ENCODE measurements at places on chromosomes 3 and 15.

DNA sequence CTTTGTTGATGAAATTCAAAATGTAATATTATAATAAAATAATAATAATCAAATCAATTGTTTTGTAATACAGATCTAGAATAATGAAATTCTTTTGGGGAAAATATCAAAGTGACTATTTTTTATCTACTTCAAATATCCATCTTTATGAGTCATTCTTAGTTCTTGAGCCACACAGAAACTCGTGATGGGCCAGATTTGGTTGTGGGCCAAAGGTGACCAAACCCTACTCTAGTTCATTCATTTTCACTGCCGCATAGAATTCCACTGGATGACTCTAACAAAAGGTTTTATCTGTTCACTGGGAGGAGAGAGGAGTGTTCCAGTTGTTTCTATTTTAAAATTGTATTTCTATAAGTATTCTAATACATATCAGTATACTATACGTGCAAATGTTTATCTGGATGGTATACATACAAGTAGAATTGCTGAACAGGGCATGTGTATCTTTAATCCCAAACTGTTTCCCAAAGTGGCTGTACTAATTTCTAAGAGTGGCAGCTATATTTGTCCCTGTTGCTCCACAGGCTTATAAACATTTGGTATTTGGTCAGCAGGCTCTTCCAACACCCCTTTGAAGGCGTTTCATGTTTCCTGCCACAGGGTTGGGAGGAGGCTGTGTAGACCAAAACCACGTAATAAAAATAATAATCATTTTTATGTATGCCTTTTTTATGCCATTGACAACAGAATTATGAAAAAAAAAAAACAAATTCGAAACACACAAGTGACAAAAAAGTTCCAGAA lies 7.3 kb upstream of the RTP3 start:
- DNase-seq: no peak

DNA sequence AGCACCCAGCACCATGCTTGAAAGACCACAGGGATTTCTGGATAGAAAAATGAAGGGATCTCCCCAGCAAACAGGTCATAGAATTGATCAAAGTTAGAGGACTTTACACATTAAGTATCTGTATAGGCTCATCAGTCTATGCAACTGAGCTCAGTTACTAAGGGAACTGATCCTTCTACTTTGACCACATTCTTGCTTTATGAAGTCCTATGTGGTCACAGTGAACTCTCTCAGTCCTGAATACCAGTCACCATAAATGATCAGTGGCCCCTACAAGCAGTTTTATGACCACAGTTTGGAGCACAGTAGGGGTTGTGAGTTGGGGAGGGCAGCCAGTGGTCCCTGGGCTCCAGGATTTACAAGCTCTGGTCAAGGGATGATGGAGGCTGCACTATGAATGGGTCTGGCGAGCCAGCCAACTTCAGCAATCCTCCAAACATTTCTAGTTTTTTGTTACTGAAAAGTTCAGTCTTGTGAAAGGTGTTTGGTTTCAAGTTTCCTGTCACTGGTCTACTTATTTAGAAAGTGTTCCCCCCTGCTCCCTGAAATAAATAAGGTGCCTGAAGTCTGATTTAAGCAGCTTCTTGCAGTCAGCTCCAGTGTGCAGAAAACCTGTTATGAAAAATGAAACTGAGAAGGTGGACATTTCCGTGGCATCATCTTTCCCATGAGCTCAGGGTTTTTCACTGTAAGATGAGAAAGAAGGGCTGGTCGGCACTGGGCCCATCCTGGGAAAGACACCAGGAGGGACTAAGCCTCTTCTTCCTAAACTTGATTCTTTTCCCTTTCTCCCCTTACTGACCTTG lies 75.5 kb downstream of the DAPK2 start:
- no peak for DNase-seq

DNA sequence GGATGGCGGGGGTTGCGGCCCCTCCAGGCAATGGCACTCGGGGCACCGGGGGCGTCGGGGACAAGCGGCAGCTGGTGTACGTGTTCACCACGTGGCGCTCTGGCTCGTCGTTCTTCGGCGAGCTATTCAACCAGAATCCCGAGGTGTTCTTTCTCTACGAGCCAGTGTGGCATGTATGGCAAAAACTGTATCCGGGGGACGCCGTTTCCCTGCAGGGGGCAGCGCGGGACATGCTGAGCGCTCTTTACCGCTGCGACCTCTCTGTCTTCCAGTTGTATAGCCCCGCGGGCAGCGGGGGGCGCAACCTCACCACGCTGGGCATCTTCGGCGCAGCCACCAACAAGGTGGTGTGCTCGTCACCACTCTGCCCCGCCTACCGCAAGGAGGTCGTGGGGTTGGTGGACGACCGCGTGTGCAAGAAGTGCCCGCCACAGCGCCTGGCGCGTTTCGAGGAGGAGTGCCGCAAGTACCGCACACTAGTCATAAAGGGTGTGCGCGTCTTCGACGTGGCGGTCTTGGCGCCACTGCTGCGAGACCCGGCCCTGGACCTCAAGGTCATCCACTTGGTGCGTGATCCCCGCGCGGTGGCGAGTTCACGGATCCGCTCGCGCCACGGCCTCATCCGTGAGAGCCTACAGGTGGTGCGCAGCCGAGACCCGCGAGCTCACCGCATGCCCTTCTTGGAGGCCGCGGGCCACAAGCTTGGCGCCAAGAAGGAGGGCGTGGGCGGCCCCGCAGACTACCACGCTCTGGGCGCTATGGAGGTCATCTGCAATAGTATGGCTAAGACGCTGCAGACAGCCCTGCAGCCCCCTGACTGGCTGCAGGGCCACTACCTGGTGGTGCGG lies 1.9 kb downstream of the CHST2 start:
- no peak for DNase-seq

DNA sequence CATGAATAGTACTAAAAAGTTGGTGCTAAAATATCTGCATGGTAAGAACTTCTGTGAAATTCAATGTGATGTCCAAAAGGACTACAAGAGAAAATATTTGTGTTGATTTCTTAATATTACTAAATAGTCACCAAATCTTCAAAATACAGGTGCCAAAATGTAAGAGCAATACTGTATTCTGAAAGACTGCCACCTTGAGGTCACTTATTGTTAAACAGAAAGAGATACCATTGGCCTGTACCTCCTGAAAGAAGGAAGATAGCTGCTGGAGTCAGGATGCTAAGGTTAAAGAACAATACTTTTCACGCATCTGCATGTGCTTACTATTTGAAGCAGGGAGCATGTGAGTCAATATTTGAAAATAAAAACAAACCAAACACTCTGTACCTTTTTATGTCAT lies 72.0 kb upstream of the LSAMP start:
- no peak for DNase-seq

DNA sequence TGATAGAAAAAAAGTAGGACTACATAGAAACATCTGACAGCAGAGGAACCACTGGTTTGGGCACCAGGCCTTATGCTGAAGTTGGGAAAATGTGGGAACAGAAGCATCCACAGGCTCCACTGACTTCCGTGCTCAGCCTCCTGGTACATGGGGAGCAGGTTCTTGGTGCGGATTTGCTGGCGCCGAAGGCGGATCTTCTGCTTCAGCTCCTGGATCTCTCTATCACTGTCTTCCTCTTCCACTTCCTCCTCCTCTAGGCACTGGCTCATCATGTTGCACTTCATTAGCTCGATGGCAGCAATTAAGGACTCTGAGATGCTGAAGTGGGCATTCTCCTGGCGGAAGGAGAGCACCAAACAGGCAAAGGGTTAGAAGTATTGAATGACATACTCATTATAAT lies 42.5 kb downstream of the RUBCN start:
- no peak for DNase-seq

DNA sequence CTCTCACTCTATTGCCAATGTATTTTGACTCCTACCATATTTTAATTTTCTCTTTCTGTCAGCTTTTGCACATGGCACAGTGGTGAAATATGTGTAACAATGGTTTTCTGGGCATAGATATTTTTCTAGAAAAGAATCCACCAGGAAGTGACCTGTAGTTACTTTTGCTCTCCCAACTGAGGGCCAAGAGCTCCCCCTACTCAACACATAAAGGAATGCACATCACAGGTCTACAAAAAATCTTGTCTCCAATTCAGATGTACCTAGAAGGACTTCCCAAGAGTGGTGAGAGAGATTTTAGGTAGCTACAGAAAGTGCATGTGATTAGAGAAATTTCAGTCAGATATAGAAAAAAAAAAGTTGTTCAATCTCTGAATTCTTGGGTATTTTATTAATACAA lies 15.6 kb downstream of the CPA3 start:
- no peak for DNase-seq

GRCh38 chr3:142149673-142149992 lies 289 bp upstream of the TFDP2 start:
- no peak for DNase-seq

- no peak for DNase-seq
These were observed 6.0 kb downstream of the NXPE3 start for GRCh38 chr3:101784855-101785613.
